Putamen (tissue), 1 donor: ENCODE measurements at places on chromosomes 5 and 9.

- DNase-seq: no peak
Observed at GRCh38 chr9:76652894-76653293, 111.3 kb upstream of the PCA3 start.

- no peak for DNase-seq
Observed at GRCh38 chr9:35956651-35957050, 1.3 kb downstream of the OR2S2 start.

GRCh38 chr5:31554552-31554951 lies 22.5 kb downstream of the C5orf22 start:
- no peak for DNase-seq

- DNase-seq: no peak
Observed at GRCh38 chr5:89342106-89342876, 459.3 kb upstream of the MEF2C start.

- no peak for DNase-seq
Observed at GRCh38 chr5:136901-137300, 44.9 kb downstream of the PLEKHG4B start.
